ENCODE measurements at places on chromosomes 1 and 21.

GRCh38 chr1:40381268-40382107, 8.0 kb downstream of the SMAP2 start:
- DNase-seq, result no peak

GRCh38 chr1:45216200-45216541, 9.8 kb upstream of the ZSWIM5 start:
- no peak for DNase-seq

GRCh38 chr1:240350910-240351331, 259.2 kb downstream of the FMN2 start:
- no peak for DNase-seq

- no peak for DNase-seq
These were observed 5.7 kb downstream of the ZMYM4 start for GRCh38 chr1:35274197-35274596.
